ENCODE measurements at places on chromosomes 1 and 21. TPM values are rescaled to one million over a fixed set of nuclear protein-coding genes. Genes with fewer than 3 reads are reported as not detected.

GRCh38 chr1:175422156-175422555 is 229.6 kb upstream of the KIAA0040 start:
- DNase-seq = no peak

DNA sequence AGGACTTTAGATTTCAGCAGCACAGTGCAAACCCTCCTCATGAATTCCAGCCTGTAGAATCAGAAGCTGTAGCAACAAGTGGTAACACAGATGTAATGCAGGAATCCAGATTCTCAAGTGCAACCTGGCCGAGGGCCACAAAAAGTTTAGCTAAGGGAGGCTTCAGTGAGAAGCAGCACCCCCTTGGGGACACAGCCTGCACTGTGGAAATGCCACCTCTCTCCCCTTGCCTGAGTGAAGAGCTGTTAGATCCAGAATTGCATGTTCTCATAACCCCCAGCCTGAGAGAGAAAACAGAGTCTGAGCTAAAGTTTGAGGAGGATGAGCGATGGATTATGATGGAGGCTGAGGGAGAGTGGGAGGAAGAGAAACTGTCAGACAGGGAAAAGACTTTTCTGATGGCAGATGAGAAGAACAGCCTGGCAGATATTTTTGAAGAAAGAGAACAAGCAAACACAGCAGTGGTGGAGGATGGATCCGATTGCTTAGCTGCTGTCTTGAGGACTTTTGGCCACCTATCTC is 80.5 kb upstream of the BMP8A start:
- peak; percentile 69 for DNase-seq

DNA sequence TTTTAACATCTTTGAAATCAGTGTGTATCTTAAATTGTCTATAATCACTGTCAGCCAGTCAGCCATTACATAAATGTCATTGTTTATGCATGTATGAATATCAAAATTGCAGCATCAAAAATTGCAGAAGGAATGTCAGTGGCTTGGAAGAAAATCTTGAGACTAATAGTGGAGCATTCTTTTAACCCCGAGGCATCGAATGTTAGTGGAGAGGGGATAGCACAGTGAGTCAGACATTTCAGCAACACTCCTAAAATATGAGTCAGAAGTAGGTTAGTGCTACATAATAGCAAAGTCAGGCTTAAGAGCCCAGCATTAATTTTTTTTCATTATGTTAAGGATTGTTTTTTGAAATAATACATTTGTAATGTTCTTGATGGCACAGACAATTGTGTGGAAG is 45.5 kb downstream of the SNRPE start:
- no peak for DNase-seq

DNA sequence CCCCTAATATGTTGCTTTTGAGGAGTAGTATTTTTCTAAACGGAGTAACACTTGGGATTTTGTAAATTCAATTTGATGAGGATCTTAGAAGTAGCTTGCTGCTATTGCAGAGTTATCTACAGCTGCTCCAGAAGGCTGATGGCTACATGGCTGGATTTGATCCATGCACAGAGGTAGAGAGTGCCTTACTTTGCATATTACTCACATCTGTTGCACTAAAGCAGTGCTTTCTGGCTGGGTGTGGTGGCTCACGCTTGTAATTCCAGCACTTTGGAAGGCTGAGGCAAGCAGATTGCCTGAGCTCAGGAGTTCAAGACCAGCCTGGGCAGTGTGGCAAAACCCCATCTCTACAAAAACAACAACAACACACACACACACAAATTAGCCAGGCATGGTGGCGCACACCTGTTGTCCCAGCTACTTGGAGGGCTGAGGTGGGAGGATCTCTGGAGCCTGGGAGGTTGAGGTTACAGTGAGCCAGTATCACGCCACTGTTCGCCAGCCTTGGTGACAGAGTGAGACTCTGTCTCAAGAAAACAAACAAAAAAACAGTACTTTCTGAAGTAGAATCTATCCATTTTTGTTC is 24.6 kb downstream of the RALGPS2 start:
- DNase-seq = no peak

GRCh38 chr1:55148676-55149075 is 66.5 kb downstream of the USP24 start:
- DNase-seq = no peak

DNA sequence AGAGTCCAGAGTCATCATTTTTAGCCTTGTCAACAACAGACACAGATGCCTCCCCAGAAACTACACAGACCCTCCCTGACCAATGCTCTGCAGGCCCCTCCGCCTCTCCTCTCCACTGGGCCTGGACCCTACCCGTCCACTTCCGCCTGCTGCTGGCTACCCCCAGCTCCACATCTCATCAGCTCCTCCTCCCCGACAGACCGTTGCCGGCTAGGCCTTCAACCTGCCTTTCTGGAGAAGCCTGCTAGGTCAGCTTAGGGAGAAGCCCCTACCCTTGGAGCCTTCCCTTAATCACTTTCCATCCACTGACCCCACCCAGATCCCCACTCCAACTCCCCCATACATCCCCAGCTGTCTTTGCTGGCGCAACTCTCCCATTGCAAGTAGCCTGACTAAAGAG is 1.4 kb downstream of the TRIM17 start:
- DNase-seq = no peak

DNA sequence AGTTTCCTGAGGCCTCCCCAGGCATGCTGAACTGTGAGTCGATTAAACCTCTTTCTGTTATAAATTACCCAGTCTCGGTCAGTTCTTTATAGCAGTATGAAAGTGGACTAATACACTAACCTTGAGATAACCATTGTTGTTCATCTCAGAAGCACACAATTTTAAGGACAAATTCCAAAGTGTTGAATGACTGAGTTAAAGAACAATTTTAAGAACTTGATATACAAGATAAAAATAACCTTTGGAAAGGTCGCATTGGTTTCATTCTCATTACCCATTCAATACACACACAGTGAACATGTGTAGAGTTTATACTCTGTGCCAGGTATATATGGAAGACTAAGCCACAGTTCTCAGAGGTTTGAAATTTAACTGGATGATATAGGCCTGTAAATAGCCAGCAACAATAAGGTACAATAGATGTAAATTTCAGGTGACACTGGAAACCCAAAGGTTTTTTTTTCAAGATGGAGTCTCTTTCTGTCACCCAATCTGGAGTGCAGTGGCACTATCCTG is 19.1 kb upstream of the SRSF10 start:
- DNase-seq = no peak

- peak; percentile 59 for DNase-seq
These were observed 16.7 kb downstream of the ALX3 start for GRCh38 chr1:110053552-110054428.

- DNase-seq = no peak
These were observed 35.2 kb upstream of the PIGV start for GRCh38 chr1:26752519-26752918.

DNA sequence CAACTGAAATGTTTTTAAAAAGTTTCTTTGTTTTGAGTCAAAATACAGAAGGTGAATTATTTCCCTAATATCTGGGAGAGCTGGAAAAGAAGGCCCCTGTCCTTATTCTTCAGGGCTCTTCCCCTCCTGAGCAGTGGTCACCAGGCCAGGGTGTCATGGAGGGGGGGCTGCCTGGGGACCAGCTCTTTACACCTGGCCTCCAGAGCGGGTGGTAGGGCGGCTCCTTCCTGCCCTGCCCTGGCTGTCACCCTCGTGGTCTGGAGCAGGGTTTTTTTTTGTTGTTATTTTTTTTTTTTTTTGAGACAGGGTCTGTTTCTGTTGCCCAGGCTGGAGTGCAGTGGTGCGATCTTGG is 6.6 kb downstream of the SKI start:
- no peak for DNase-seq

DNA sequence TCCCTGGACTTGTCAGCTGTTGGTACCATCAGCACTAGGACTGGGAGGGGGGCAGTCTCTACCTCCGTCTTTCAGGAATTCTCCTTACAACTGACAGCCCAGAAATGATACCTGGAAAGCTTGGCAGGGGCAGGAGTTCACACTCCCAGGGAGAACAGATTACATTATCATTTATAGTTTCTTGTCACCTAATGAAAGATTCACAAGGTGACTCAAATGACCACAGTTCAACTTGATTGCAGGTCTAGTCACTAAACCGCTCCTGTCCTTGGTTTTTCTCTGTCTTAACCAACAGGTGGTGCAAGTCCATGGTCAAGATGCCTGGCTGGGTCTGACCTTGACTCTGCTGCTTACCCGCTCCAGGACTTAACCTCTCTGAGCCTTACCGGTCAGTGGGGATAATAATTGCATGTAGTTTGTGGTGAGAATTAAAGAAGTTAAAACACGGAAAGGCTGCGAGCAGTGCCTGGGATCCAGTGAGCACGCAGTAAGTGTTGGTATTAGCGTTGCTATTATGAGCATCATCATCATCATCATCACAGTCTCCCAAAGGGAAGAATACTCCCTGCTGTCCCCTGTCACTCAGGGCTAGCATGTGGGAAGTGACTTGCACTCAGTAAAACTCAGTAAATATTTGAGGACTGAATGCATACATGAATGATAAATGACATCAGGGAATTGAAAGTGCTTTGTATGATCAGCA is 125.3 kb upstream of the CD34 start:
- no peak for DNase-seq

- no peak for DNase-seq
These were observed 6.4 kb downstream of the INPP5B start for GRCh38 chr1:37940299-37940947.

DNA sequence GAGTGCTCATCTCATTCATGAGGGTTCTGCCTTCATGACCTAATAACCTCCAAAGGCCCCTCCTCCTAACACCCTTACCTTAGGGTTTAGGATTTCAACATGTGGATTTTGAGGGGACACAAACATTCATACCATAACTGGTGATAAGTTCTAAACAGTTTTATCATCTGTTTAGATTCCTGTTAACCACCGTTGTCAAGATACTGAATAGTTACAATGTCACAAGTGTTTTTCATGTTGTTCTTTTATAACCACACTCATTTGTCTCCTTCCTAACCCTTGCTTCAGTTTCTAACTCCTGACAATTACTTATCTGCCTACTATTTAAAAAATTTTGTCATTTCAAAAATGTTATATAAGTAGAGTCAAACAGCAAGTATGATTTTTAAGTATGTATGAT is 86.0 kb downstream of the NCAM2 start:
- no peak for DNase-seq

GRCh38 chr21:37553078-37553481 is 186.5 kb downstream of the DYRK1A start:
- no peak for DNase-seq

DNA sequence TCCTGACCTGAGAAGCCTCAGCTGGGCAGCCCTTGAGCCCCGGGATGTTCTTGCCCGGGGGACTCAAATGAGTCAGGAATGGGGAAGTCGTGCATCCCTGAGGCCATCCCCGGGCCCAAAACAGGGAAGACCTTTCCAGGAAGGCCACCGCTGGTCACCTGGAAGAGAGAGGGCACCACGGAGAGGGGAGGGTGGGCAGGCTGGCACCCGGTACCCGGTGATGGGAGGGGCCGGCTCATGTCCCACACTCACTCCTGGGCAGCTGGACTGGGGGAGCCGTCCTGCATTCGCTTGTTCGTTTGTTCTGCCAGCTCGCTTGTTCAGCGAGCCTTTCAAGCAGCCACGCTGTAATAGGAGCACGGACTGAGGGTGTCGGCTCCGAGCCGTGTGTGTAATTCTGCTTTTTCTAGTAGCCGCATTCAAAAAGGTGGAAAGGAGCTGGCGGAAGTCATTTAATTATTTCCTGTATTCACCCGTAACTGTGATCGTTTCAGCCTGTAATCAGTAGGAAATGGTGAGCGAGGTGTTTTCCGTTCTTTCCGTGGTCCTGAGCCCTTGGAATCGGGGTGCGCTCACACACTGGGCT is 48.4 kb upstream of the CCDC27 start:
- DNase-seq = no peak

DNA sequence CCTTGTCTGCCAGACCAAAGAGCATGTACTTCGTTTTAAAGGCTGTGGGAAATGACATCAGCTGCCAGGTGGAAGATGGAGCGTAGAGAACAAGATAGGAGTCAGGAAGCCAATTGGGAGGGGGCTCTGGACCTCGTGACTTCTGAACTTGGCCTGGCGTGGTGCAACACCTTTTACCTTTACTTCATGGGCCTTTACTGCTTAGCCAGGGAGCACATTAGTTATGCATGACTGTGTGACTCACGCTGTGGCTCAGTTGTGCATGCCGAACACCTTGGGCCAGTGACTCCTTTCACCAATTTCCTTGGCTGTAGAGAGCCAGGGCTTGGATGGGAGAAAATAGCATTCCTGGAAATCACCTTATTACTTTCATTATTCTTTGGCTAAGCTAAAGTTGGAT is 7.2 kb downstream of the XCL1 start:
- DNase-seq = no peak

Gene GCLM
- total RNA-seq = 14.7 TPM

Gene URB2
- 9.9 TPM for total RNA-seq

Gene ATP1A2
- total RNA-seq = 0.10 TPM

Gene PARS2
- 6.6 TPM for total RNA-seq

Gene PAFAH2
- 10.2 TPM for total RNA-seq

Gene LRRIQ3
- total RNA-seq = 3.4 TPM

Gene KIF2C
- total RNA-seq = 1.6 TPM

Gene TMOD4
- 1.9 TPM for total RNA-seq

Gene DYNLT4
- total RNA-seq = 4.3 TPM

Gene COL11A1
- total RNA-seq = 0.13 TPM

All from T-cell (primary cell).